Right ventricle myocardium inferior (tissue), 1 donor: ENCODE measurements at places on chromosomes 13 and 19. TPM values are rescaled to one million over a fixed set of nuclear protein-coding genes. Genes with fewer than 3 reads are reported as not detected.

ZNF497 gene
- total RNA-seq: 0.19 TPM

MBD3L5 gene
- total RNA-seq: not detected

CYP2A7 gene
- not detected for total RNA-seq

UBE2L5 gene
- not detected for total RNA-seq

ZNF43 gene
- total RNA-seq: 5.2 TPM

DNA sequence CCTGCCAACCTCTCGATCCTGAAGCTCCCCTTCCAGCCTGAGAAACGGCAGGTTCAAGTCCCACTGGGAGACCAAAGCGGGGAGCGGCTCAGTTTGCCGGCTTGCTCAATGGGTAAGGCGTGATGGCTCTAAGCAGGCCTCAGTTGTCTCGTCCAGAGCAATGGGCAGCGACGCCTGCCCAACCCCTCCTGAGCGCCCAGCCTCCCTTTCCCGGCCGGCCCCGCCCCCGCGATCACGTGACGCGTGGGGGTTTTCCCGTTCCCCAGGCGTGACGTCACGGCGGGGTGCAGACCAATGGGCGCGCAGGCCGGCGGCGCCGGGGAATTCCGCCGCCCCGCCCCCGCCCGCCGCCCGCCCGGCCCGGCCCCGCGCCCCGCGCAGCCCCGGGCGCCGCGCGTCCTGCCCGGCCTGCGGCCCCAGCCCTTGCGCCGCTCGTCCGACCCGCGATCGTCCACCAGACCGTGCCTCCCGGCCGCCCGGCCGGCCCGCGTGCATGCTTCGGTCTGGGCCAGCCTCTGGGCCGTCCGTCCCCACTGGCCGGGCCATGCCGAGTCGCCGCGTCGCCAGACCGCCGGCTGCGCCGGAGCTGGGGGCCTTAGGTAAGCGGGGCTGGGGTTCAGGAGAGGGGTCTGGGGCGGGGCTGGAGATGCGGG, at the start of gene RELB:
Gene RELB, plus strand, starts transcription at position 378 of the 653 bp plus-strand sequence. Its CDS starts 116 bp downstream, at position 494.
- DNase-seq: peak; percentile 98

GRCh38 chr19:16429066-16429758, 42.6 kb downstream of the EPS15L1 start:
- DNase-seq: peak; percentile 78

GRCh38 chr19:10533646-10534386, 9.9 kb upstream of the ATG4D start:
- DNase-seq: no peak

DNA sequence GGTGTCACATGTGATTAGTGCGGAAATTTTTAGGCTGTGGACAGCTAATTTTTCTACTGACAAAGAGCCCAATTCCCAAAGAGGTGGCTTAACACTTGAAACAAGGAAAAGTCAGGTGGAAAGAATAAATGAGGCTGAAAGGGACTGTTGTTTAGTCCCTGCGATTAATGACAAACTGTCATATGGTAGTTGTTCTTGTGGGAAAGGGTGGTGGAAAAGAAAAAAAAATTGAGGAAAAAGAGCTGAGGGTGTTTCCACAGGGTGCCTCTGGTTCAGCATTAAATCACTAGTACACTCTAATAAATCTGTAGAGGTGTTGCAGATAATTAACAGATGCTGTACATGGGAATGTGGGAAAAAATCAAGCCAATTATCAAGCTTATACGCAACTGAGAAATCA, 300.7 kb downstream of the DNAJC15 start:
- no peak for DNase-seq

GRCh38 chr19:46250076-46250735, 20.7 kb downstream of the IGFL1 start:
- DNase-seq: no peak

GRCh38 chr13:65936249-65936648, 1293.9 kb downstream of the PCDH9 start:
- DNase-seq: no peak
